NCI-H1694 (cell line): ENCODE measurements at places on chromosomes 16 and 17.

GRCh38 chr16:54977211-54977610, 46.5 kb downstream of the IRX5 start:
- DNase-seq: no peak

- no peak for DNase-seq
Observed at GRCh38 chr16:82440336-82440735, 186.4 kb upstream of the CDH13 start.

DNA sequence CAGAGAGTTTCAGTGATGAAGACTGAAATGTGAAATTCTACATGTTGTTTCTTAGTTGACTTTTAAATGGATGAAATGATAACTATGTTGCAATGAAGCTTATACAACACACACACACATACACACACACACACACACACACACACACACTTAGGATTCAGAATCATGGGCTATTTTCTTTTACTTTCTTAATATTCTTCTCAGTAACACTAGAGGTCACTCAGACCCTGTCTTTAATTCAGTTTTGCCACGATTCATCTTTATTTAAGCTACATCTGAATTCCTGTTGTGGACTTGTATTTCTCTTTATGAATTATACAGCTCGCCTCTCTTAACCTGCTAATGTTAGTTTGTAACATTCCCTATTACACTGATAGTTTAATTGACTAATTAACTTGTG, 109.6 kb upstream of the GOT2 start:
- no peak for DNase-seq

DNA sequence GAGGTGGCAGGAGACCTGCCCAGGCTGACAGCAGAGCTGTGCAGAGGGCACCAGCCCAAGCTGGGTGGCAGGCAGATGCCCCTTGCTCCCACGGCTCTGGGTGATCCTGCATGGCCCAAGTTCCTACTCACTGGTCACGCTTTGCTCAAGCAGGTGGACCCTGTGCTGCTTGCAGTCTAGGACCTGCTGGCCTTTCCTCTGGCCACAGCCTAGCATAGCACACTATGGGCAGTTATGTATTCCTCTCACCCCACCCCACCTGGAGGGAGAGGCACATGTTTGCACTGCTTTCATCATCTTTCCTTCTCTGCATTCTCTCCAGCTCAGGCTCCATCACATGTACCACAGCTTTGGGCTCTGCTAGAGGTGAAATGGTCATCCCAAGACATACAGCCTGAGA, 19.6 kb upstream of the SREBF1 start:
- DNase-seq: no peak

DNA sequence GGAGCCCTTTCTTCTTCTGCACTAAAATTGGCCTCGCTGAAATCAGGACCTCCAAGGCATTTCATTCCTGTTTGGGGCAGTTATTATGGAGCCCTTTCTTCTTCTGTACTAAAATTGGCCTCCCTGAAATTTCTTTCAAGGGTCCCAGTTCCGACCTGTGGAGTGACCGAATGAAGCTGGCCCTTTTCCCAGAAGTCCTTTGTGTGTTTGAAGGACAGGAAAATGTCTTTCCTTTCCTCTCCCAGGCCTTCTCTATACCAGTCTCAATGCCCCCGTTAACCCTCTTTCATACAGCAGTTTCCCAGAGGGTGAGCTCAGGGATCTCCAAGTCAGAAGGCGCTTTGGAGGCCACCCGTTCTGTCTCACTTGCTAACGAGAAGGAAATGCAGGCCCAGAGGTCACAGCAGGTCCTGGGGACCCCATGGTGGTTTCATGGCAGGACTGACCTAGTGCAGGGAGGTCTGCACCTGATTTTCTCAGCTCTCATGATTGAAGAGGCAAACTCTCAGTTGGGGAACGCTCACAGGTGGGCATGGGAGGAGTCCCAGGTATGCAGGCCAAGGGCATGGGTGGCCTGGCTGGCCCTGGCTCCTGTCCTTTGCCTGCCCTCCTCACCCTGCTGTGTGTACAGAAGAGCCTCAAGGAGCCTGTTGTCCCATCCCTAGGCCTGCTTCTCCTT, 37.1 kb upstream of the DOC2B start:
- no peak for DNase-seq

GRCh38 chr16:6284731-6285130, 1047.9 kb upstream of the RBFOX1 start:
- no peak for DNase-seq

DNA sequence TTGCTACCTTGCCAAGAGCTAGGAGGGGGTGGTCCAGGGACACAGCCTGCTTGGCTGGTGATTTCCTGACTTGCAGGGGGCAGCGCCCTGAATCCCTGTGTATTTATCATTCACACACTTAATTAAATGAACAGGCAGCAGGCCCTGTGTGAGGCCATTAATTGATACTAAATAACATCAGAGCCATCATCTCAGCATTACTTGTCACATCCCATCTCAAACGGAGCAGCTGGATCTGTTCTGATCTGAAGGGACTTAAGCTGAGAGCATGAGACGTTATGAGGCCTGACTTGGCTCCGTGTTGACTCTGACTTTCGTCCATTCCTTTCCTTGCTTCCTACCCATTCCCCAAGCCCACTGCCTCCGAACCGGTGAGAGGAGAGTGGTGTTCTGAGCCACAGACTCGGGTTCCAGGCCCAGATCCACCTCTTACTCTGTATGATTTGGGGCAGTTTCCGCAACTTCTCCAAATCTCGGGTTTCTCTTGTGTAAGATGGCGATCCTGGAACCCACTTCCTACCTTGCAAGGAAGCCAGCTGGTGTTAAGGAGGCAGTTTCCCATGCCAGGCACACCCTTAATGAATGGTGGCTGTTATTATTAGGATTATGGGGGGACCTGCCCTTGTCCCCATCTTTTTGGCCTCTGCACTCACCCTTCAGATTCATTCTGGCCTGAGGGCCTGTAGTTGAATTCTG, 33.8 kb downstream of the CACNA1G start:
- no peak for DNase-seq

DNA sequence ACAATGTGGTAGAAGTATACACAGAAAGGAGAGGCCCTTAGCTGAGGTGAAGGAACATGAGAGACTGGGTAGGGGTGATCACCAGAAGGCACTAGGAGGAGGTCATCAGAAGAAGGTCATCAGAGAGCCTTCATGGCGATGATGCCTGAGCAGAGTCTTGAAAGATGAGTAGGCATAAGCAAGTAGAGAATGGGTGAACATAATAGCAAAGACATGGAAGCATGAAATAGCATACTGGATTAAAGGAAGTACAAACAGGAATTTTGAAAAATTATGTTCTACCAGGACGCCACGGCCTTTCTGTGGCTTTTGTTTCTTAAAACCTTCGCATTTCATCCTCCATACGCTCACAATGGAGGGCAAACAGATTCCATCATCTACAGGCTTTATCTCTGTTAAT, 2.9 kb downstream of the IKZF3 start:
- no peak for DNase-seq

DNA sequence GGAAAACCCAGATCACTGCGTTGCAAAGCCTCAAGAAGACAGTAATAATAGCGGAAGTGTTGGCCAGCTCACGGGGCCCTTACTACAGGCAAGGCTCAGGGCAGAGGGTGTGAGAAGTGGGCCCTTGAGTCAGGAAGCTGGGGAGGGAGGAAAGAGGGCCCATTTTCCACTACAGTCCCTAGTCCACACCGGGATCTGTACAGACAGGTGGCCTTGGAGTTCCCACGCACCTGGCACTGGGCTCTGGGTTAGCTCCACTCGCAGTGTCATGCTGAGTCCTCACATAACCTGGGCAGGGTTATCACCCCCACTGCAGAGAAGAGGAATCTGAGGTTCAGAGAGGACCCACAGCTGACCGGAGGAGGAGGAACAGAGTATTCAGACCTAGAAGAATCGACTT, 16.8 kb upstream of the MTSS2 start:
- no peak for DNase-seq

DNA sequence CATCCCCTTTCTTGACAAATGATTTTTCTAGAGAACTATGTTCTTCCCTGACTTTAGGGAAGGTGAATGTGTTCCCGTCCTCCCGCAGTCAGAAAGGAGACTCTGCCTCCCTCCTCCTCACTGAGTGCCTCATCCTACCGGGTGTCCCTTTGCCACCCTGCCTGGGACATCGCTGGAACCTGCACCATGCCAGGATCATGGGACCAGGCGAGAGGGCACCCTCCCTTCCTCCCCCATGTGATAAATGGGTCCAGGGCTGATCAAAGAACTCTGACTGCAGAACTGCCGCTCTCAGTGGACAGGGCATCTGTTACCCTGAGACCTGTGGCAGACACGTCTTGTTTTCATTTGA, 7.4 kb downstream of the NAT9 start:
- DNase-seq: no peak

- DNase-seq: no peak
Observed at GRCh38 chr16:79798416-79799053, 198.0 kb upstream of the MAF start.

DNA sequence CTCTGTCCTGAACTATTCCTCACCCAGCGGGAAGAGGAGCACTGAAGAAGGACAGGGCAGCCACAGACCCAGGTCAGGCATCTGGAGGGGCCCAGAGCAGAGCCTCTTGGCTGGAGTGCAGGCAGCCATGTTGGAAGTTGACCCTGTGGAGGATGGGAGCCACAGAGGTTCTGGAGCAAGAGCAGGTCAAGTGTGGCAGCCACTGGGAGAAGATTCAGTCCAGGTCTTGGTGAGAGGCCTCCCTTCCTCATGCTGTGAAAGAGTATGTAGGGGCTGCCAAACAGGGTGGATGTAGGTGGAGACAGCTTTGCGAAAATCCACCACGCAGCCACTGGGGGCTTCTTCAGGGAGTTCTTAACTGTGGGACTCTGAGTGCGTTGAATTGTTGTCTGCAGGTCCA, 590 bp upstream of the CD79B start:
- DNase-seq: no peak

- no peak for DNase-seq
Observed at GRCh38 chr17:1511756-1512321, 4.6 kb downstream of the INPP5K start.

DNA sequence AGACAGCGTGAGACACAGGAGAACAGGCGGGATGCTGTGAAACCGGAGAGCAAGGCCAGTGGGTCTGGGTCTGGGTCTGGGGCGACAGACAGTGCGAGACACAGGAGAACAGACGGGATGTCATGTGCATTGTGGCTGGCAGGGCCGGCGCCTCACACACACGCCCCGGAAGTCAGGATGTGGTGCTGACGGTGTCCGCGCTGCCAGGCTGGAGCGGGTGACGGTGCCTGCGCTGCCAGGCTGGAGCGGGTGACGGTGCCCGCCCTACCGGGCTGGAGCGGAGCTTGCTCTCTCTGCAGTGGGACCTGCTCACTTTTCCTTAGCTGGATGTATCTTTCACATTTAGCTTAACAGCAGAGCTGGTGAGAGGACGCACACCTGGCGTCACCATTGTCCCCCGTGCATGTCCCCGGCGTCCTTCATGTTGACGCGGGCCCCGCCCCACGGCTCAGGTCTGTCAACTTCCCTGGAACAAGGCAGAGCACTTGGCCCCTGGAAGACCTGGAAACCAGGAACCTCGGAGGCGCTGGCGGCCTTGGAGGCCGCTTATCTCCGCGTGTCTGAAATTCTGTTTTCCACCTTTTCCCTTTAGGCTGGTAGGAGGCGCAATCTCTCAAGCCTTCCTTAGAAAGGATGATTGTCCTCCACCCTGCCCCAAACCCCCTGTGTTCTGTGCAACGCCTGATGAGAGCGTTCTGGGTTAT, 43.0 kb upstream of the ZNF750 start:
- DNase-seq: no peak

GRCh38 chr17:76447931-76448652, 4.9 kb downstream of the UBE2O start:
- no peak for DNase-seq

DNA sequence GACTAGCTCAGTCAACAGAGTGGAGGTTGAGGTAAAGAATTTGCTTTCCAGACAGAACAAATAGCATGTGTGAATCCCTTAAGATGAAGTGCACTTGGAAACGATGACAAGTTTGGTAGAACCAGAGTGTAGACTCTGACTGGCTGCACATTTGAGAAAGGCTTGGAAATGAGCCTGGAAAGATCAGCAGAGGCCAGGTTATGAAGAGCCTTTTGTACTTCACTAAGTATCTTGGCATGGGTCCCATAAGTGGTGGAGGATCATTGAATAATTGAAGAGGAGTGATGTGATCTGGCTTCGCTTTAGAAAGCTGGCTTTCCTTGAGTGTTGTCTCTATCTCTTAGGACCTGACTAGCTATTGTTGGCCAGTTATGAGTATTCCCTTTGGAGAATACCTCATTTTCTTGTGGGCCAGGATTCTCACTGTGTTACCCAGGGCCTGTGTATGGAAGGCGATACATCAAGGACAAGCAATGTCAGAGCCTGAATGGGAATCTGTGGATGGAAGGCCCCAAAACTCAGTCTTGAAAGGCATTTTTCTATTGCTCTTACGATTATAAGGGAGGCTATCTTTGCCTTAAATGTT, 329.8 kb downstream of the UTP18 start:
- DNase-seq: no peak
